Activated T-helper 9 cell treated with anti-CD3 and anti-CD28 coated beads, Interleukin-2, amount 50 U/mL, for 16 hours (primary cell): ENCODE measurements at places on chromosomes 1 and 21.

DNA sequence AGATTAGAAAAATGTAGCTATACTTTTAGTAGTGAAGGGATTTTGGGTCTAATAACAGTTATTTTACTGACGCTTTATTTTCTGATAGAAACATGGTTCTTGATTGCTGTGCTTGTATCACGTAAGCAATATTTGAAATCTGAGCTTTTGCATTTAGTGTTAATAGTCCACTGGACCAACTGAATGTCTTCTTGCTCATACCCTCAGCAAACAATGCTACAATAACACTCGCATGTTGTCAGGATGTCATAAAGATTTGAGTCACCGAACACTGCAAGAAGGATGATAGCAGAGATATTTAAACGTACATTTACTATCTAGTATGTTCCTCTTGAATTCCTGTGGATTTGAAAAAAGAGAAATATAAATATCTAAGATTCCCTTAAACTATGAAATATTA, 7.5 kb downstream of the DYRK1A start:
- no peak for DNase-seq

DNA sequence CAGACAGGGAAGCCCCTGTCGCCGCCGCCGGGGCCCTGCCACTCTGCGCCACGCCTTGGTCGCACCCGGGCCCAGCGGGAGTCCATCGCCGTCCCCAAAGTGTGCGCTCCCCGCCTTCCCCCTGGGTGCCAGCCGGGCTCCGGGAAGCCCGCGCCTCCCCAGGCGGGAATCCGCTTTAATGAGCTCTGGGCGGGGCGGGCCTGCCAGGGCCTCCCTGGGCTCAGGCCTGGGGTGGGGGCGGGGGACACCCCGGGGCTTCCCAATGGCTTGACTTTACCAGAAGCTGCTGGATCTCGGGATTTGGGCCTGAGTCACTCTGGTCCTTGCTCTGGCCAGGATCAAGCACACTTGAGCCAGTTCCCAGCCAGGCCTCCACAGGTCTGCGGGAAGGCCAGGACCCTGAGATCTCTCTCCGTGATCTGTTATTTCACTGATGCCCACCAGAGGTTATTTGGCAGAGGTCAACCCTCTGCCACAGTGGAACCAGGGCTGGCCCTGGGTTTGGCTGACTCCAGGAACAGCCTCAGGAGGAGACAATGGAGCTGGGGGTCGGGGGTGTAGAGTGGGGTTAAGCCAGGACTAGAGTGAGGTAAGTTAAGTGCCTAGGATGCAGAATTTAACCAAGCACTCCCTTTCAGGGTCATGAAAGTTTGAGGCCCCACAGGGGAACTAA, 178.4 kb upstream of the EDN2 start:
- no peak for DNase-seq

DNA sequence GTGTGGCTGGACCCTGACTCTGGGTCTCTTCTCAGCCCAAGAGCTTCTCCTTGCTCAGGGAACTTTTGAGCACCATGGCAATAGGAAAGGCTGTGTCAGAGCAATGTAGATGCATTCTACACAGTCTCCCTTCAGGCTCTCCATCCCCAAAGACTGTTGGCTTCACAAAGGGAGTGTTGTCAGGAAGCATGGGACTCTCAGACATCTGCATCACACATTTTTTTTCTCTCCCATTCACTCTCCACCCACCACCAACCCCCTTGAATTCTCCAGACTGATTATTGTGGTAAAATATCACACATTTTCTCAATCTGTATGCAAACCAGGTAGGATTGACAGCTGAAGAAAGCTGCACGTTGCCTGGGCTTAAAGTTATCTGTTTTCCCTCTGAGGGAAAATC, 105.4 kb upstream of the WARS2 start:
- DNase-seq, result no peak

DNA sequence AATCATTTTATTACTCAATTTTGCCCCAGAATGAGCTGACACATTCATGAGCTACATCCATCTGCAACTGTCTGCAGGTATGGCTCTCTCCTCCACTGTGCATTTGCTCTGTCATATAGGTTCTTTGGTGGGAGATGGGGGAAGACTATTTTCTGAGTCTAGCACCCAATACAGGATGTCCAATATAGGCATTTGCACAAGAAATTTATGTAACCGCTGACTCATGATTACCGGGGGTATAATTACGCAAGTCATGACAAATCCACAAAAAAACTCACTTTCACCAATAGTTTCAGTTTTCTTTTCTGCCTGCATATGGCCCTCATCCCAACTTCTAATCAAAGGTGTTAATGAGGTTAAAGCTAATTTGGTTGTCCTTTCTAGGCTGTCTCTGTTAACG, 17.5 kb upstream of the VSIG8 start:
- no peak for DNase-seq

DNA sequence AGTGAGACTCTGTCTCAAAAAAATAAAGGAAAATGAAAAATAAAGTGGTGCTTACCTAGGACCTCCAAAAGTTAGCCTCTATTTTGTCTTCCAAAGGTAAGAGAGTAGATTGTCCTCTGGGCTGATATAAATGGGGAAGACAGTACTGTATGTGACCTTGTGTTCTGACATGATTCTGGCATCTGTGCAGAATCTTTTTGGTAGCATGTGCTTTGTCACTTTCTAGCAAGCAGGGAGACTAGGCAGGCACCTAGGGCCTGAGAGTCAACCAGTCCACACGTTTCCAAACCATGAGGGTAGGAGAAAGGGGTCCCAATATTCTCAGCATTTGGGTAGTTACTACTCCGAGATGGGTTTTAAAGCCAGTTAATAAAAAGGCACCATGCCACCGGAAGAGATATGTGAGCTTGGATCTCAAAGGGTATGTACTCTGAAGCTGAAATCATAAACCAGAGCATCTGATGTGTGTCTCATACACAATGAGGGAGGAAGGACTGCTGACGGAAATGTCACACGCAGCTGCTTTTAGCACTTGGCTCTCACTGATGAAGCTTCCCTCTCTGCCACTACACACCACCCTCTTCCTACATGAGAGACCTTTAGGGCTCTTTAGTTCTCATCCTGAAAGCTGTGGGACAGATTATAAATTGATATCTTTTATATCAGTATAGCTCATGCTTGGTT, 27.0 kb upstream of the SLC16A1 start:
- no peak for DNase-seq

DNA sequence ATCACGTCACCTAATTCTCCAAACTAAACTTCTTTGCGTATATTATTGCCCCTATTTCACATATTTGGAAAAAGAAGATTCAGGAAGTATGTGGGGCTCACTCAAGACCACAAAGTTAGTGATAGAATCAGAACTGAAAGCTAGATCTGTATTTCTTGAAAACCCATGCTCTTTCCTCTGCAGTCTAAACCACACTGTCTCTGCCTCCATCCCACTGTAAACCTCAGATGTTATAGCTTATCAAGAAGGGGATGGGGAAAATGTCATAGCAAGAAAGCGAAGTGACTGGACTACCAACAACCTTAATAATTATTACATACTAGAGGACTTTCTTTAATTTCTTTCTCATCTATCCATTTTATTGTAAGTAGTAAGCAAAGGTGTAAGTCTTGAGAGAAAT, 257.7 kb upstream of the SGIP1 start:
- DNase-seq, result no peak

GRCh38 chr1:63042278-63042677, 258.3 kb downstream of the ATG4C start:
- no peak for DNase-seq

DNA sequence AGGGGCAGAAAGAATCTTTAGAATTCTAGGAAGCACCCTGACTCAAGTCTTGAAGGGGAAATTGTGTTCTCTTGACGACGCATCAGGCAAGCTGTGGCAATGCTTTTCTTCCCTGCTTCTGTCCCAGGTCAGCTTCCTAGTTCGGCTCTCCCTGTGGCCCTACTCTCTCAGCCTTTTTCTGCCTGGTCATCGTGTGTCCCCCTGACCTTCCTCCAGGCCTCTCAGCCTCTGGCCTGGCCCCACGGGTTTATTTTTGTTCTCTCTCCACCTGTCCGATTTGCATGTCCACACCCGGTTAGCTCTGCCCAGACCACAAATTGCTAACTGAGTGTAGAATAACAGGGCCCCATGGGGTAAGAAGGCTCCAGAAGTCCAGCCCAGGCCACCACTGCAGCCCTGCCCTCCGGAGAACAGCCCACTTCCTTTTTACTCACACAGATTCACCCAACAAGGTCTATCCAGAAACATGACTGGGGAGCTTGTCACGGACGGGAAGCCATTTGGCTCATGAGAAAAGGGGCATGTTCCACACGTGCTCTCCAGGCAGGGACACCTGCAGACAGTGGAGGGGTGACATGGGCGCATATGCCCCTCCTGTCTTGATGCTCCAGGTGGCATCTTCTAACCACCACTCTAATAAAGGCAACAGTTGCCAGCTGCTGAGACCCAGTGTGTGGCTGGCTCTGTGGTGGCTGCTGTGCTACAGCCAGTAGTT, 9.8 kb downstream of the KCNN3 start:
- DNase-seq, result no peak

DNA sequence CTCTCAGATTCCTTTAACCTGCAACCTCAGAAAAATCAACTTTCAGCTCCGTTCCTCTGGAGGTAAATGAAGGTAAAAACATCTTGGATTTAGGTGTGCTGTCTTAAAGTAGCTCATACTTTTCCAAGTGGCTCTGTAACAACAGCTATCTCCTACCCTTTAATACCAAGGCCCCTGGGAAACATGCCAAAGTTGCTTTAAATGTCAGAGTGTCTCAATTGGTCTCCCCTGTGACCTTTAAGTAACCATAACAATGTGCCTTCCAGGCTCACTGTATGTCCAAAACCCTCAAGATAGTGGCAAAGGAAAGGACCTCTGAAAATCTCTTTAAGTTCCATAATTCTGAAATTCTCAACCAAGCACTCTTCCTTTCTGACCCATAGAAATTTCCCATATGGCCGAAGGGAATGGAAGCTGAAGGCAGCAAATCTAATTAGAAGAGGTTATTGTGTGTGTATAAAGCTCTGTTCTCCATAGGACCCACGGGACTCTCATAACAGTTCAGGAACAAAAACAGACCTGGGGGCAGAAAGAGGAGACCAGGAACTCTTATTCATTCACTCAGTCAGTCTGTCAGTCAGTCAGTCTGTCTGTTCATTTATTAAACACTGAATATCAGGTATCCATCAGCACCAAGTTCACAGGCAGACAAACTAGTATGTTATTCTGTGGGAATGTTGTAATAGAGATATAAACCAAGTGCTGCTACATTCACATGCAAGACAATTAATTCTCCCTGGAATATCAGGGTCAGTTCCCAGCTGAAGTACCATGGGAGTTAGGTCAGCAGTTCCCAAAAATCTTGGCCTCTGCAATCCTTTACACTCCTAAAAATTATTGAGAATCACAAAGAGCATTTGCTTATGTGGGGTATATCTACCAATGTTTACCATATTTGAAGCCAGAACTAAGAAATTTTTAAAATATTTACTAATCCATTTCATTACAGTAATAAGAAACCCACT, 19.1 kb downstream of the ASTN1 start:
- DNase-seq, result no peak

DNA sequence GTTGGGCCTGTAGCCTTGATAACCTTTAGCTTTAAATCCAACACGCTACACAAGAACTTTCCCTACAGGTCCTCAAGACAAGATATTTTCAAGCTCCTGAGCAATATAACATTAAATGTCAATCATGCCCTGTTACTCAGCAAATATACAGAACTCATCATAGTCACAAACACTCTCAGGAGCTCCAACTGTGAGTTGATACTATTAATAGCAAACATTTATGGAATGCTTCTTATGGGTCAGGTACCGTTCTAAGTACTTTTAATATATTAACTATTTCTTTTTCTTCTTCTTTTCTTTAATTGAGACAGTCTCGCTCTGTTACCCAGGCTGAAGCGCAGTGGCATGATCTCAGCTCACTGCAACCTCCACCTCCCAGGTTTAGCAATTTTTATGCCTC, 10.1 kb downstream of the EYA3 start:
- DNase-seq, result no peak

DNA sequence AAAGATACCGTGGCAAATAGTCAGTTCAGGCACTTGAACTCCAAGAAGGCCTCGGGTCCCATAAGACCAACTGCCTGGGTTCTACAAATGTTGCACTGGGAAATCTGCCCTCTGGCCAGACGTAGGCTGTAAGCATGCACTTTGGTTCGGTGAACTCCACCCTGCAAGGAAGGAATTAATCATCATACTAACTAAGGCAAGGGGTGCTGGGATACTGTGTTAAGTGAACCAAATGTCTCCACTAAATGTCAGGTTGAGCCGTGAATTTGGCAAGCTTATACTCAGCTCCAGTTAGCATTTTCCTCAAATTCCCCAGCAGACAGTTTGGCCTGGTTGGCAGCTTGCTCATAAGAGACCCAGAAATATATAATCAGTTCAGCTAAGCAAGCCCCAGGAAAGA, 385.9 kb downstream of the GPATCH2 start:
- no peak for DNase-seq

DNA sequence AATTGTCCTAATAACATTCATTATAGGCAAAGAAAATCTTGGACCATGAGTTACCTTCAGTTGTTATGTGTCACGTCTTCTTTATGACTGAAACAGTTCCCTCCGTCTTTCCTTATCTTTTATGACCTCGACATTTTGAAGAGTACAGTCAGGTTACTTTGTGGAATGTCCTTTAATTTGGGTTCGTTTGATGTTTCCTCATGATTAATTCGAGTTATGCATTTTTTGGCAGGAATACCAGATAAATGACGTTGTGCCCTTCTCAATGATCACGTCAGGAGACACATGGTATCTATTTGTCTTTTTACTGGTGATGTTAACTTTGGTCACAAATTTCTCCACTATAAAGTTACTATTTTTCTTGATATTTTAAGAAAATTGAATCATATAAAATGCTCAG, 17.3 kb upstream of the KLF17 start:
- no peak for DNase-seq

DNA sequence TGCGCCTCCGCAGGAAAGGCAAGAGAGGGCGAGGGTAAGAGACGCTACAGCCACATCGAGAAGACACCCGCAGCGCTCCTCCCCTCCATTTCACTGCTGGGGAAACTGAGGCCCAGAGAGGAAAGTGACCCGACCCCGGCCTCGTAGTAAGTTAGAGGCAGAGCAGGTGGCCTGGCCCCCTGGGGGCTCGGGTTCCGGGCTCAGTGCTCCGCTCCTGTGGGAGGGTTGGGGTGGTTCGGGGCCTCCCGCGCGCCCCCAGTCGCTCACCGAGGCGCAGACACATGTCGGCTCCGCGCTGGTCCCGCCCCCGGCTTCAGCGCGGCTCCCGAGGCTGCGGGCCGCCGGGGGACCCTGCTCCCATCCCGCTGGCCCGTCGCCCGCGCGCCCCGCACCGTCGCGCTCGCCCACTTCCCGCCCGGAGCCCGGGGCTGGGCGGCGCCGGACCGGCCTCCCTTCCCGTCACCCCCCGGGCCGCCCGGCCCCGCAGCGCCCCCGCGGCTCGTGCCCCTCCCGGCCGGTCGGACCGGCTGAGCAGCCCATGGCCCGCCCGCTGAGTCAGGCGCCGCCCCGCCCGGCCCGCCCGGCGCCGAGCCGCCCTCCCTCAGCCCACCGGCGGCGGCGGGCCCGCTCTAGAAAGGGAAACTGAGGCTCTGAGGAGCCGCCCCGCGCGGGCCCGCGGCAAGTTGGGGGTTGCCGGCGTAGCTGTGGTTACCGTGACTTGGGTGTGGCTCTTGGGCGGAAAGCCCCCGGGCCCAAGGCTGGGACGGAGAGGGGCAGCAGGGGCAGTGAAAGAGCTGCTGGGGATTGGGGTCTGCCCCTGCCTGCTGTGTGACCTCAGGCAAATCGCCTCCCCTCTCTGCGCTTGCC, at the start of gene TMEM54:
TSS of gene TMEM54 (minus strand) at position 434 of the 867 bp plus-strand sequence. CDS start at position 283, 151 bp downstream.
- no peak for DNase-seq
